Endothelial cell (in vitro differentiated cells): ENCODE measurements at places on chromosomes 3 and 15. TPM values are rescaled to one million over a fixed set of nuclear protein-coding genes. Genes with fewer than 3 reads are reported as not detected.

DNA sequence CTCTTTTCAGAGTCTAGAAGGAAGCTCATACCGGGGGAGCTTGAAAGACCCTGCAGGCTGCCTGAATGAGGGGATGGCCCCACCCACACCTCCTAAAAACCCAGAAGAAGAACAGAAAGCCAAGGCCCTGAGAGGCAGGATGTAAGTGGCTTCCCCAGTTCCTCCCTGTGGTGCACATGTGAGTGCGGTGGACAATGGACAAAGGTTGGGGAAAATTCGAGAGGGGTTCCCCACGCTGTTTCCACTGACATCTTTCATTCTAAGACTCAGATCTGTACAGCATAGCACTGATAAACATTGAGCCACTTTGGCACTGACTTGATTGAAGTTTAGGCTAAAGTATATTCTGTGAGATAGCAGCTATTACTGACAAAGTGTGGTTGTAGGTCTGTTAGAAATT lies 79.5 kb upstream of the UMPS start:
- no peak for DNase-seq

- DNase-seq, result no peak
Observed at GRCh38 chr3:176167272-176167671, 1030.0 kb downstream of the TBL1XR1 start.

- DNase-seq, result no peak
Observed at GRCh38 chr3:144164352-144164751, 192.7 kb downstream of the DIPK2A start.

GRCh38 chr3:196813903-196814302 lies 53.8 kb upstream of the SENP5 start:
- no peak for DNase-seq

DNA sequence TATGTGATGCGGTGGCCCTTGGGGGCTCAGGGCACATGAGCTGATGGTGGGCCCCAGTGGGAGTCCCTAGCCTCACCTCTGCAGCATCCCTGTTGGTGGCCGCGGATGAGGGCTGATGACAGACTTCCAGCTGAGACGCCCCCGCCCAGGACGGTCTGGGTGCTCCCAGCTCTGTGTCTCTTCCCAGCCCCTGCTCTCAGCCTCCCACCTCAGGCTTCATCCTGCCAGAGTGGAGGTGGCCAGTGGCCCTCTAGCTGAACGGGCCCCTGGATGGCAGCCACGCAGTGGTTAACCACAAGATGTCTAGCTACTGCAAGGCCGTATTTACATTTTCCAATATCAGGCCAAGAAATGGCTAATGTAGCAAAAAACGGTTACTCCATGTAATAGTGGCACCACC lies 205.3 kb upstream of the LINGO1 start:
- no peak for DNase-seq

DNA sequence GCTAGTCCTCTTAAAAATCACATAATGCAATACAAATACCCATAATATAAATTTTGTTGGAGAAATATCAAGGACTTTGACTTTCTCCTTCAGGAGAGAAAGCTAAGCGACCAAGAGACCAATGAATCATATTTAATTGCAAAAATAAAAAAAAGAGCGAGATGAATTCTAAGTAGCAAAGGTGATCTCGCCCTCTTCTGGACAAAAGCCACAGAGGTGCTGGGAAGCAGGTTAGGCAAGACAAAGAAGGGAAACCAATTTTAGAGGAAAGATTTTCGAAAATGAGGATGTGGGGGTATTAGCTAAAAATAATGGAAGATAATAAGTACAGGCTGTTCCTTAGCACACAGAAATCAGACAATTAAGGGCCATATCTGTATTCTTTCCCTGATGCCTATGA lies 111.4 kb upstream of the PLAAT1 start:
- DNase-seq, result no peak

DNA sequence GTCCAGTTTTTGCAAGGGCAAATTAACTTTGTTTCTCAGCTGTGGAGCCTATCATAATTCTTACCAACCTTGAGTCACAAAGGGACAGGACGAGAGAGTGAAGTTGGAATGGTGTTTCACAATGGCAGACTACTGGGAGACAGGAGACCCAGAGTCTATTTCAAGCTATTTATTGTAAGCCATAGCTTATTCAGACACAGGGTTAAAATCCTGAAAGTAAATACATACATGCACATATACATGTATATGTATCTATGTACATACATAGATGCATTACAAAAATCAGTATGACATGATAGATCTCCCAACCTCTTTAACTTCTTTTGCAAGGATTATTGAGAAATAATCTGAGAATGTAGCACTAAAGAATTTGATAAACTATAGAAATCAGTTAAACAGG lies 86.3 kb downstream of the DNAJC13 start:
- no peak for DNase-seq

DNA sequence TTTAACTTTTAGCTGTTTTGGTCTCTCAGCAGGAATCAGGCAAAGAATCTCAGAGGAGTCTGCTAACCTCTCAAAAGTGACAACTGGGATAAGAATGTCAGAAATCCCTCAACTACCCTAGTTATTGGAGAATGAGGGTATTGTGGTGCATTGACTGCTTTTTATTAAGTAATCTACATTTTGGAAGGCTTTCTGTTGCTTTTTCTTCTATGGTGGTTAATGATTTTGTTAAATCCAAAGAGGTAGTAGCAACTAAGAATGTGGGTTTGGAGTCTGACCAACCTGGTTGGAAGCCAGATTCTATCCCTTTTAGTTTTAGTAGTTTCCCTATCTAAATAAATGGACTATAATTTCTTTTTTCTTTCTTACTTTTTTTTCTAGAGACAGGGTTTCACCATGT lies 94.7 kb upstream of the RNF7 start:
- no peak for DNase-seq

DNA sequence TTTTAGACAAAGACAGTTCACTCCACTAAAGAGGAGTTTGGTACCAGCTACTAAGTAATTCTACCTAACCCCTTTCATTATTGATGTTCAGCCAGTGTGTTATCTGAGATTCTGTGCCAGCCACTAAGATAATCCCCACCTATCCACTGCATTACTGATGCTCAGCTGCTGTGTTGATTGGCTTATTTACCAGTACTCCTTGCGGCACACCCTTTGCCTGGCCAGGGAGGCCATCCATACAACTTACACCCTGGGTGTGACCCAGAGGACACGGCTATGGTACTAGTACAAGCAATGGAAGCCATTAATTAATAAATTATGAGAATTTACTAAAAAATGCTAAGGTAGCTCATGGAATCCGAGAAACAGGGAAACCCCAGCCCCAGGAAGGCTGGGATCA lies 290.7 kb upstream of the CTNNB1 start:
- no peak for DNase-seq

Gene PP2D1
- not detected for total RNA-seq

Gene IGSF10
- total RNA-seq, result 4.1 TPM

Gene PCOLCE2
- 1.8 TPM for total RNA-seq

Gene HIGD2B
- total RNA-seq, result not detected

Gene OIP5
- 2.7 TPM for total RNA-seq

Gene KCTD6
- total RNA-seq, result 11.9 TPM

Gene TUSC2
- 36.4 TPM for total RNA-seq
